Activated CD4-positive, alpha-beta T cell treated with anti-CD3 and anti-CD28 coated beads, Interleukin-2, Interleukin-6, amounts not matched to agents 100 ng/mL and 50 ng/mL, durations not matched to agents 16 hours and 8 hours (primary cell): ENCODE measurements at places on chromosomes 5 and 9.

- DNase-seq = no peak
Measured at GRCh38 chr9:98362624-98363252, 107.3 kb upstream of the TBC1D2 start.

DNA sequence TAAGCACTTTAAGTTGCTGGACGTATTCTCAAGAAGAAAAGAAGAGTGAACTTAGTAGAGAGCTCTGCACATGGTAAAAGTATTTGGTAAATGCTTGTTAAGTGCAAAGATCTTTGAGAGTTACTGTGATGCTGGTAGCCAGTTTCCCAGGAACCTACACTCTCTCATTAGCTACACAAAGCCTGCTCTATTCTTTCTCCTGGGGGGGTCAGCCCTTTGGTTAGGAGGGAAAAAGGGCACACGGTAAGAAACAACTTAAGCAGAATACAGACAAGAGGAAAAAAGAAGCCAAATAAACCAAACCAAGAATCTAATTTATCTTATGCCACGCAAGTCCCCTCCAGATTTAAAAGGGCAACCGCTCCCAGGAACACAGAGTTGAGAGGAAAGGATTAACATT is 1100.1 kb upstream of the CDH10 start:
- DNase-seq = no peak

DNA sequence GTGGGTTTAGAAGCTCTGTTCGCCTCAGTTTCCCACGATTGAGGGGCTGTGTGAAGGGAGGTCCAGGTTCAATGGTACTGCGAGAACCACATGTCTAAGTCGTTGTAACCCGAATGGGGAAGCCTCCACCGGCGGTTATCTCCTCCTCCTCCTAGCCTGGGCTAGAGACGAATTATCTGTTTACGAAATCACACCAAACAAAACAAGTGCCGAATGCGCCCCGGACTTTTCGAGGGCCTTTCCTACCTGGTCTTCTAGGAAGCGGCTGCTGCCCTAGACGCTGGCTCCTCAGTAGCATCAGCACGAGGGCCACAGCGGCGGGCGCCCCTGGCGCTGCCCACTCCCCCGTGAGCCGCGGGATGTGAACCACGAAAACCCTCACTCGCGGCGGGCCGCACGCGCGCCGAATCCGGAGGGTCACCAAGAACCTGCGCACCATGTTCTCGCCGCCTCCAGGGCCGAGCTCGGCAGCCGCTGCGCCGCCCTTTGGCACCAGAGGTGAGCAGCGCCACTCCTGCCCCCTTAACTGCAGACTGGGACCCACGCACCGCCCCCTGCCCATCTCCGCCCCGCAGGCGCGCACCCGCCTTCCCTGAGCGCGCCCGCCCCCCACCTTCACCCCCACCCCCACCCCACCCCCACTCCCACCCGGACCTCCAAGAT is at the start of gene CDKN2A:
Gene CDKN2A, minus strand, starts transcription at position 500 of the 663 bp plus-strand sequence.
- DNase-seq = peak; percentile 56

GRCh38 chr5:35362772-35363171 is 132.5 kb upstream of the PRLR start:
- DNase-seq = no peak

GRCh38 chr5:53937467-53937866 is 372.9 kb downstream of the ARL15 start:
- DNase-seq = no peak

GRCh38 chr9:4206718-4207117 is 93.2 kb downstream of the GLIS3 start:
- DNase-seq = no peak

DNA sequence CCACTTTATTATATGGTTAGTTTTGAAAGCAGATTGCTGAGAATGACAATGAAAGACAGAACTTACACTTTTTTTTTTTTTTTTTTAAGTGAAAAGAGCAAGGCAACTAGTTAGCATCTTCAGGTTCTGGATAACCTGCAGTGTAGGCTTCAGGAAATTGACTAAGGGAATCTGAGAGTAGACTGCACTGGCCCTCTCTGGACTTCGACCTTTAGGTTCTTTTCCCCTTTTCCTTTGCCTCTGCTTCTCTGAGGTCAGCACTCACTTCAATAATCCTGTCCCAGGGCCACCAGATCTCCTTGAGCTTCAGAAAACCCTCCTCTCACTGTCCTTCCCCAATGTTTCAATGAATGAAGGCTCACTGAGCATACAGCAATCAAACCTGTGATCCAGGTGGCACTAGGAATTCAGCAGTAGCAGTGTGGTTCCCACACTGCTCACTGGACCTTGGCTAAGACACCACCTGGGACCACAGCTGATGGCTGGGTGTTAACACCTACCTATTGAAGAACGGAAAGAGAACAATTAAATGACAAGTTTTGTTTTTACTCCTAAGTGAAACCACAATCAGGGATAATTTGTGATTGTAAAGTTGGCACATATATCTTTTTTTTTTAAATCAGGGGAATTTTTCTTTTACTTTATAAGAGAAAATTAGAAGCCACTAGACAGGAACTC is 85.8 kb upstream of the IL6ST start:
- no peak for DNase-seq

DNA sequence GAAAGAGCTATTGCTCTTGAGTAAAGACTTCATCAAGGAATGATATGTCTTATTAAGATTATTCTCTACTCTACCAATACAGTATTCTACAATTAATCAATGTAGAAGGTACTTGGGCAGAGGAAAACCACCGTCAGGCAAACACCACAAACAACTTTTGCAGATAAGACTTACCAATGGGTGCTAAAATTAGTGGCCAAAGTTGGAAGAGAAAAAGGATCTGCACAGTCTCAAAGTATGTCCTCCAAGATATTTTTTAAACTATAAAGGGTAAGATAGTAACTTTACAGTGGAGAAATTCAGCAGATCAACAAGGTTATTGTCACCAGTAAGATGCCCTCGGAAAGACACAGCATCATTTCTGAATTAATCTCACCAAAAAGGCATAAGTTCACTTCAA is 38.9 kb downstream of the NRG2 start:
- DNase-seq = no peak

DNA sequence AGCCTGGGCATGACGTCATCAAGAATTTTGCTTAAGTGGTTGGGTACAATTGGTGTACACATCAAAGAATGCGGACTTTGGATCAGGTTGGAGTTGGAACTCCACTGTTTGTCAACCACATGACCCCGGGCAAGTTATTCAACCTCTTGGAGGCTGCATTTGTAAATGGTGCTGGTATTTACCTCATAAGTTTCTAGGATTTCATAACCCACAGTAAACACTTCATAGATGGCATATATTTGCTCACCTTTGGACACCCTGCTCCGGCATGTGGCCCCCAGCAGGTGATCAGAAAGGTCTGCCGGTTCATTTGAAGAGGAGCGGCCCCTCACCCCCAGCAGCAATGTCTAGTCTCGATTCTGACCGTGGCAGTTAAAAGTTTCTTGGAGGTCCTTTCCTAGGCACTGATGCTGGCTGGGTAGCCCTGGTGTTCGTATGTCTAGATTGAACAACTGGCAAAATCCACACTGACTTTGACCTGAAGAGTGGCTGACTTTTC is 60.6 kb downstream of the IL6ST start:
- no peak for DNase-seq

DNA sequence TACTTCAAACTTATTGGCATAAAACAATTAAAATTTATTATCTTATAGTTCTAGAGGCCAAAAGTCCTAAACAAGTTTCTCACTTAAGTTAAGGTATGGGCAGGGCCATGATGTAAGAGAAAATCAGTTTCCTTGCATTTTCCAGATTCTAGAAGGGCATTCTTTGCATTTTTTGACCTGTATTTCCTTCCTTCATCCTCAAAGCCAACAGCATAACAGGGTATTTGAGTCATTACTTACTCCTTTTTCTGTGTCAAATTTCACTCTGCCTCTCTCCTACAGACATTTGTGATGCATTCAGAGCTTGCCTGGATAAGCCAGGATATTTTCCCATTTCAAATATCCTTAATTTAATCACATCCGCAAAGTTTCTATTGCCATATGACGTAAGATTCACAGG is 1499.0 kb downstream of the EFNA5 start:
- DNase-seq = no peak
